Cardiac muscle cell (in vitro differentiated cells and primary cell): ENCODE measurements at places on chromosomes 3 and 15. TPM values are rescaled to one million over a fixed set of nuclear protein-coding genes. Genes with fewer than 3 reads are reported as not detected.

Gene CCR9
- total RNA-seq, result 0.21 and 0.27 TPM in 2 replicates

Gene MESP1
- 1.9 and 5.3 TPM in 2 replicates for total RNA-seq

Gene LYZL4
- 4.3 and 5.4 TPM in 2 replicates for total RNA-seq

Gene FAM107A
- total RNA-seq, result not detected in 2 replicates

Gene PLCB2
- total RNA-seq, result 16.9 and 41.2 TPM in 2 replicates

Gene RASL12
- 7.0 and 38.2 TPM in 2 replicates for total RNA-seq

Gene KCNH8
- 0.07 and 0.86 TPM in 2 replicates for total RNA-seq

Gene A4GNT
- total RNA-seq, result not detected in 2 replicates

DNA sequence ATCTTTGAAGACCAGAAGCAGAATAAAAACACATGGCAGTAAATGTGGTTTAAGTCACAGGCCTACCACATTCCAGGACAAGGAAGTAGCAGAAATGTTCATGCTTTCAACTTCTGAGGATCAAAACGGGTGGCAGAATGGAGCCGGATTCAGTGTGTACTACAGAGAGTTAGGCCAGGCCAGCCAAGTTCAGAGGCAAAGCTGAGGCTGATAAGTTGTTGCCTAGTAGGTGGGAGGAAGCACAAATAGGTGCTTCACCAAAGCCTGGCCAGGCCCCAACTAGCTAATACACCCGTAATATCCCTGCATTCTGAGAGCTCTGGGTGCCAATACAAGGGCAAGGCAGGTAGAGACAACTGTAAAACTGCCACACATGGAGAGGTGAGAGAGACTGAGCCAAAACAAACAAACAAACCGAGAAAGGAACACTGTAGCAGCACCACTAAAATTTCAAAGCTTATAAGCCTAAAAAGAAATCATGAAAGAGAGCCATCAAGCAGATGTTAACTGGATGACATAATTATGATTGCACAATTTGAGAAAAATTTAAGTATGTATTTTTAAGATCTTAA, 156.4 kb upstream of the CBLB start:
- DNase-seq, result no peak

GRCh38 chr3:15844889-15845288, 47.1 kb upstream of the ANKRD28 start:
- no peak for DNase-seq

- DNase-seq, result no peak
Measured at GRCh38 chr15:81299156-81299555, 24.8 kb downstream of the STARD5 start.

GRCh38 chr3:136261826-136262225, 11.7 kb downstream of the PCCB start:
- no peak for DNase-seq

DNA sequence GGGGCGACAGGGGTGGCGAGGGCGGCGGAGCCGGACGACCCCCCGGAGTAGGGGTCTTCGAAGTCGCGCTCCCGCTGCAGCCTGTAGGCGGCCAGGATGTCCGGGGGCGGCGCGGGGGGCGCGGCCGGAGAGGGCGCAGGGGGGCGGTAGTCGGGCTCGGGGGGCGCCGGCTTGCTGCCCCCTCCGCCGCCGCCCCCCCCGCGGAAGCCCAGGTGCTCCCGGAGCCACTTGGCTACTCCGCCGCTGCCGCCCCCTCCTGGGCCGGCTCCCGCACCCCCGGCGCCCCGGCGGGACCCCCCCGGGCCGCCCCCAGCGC, 230 bp downstream of the SHF start:
- no peak for DNase-seq

DNA sequence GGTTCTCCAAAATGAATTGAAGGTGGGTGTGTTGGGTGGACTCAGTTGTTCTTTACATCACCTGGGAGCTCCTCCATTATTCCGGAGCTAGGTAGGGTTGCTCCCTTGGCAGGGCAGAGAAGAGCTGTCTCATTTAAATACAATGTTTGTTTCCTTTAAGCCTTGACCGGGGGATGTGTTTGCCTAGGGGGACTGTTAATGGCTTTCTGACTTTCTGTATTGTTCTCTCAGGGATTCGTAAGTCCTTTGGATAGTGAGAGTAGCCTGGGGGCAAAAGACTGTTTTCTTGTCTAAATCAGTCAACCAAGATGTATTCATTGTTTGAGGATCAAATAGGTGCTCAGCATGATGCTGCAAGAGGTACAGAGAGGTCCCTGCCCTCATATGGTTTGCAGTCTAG, 71.1 kb downstream of the CDAN1 start:
- no peak for DNase-seq

DNA sequence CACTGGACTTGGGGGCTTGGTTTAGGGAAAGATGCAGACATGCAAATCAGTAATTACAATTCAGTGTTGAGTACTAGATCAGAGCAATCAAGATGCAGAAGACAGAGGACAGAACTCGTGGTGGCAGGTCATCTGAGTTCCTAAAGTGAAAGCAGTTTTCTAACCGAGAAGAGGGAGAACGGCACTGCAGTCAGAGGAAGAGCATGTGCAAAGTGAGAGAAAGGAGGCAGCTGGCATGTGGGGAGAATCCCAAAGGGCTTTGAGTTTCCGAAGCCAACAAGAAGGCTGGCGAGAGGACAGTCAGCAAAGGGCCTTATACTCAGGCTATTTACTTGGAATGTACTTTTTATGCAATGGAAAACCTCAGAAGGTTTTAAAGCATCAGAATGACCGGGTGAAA, 87.0 kb downstream of the ANP32A start:
- peak; percentile 14 for DNase-seq

- no peak for DNase-seq
Measured at GRCh38 chr15:52661909-52662308, 17.3 kb downstream of the ATOSA start.

DNA sequence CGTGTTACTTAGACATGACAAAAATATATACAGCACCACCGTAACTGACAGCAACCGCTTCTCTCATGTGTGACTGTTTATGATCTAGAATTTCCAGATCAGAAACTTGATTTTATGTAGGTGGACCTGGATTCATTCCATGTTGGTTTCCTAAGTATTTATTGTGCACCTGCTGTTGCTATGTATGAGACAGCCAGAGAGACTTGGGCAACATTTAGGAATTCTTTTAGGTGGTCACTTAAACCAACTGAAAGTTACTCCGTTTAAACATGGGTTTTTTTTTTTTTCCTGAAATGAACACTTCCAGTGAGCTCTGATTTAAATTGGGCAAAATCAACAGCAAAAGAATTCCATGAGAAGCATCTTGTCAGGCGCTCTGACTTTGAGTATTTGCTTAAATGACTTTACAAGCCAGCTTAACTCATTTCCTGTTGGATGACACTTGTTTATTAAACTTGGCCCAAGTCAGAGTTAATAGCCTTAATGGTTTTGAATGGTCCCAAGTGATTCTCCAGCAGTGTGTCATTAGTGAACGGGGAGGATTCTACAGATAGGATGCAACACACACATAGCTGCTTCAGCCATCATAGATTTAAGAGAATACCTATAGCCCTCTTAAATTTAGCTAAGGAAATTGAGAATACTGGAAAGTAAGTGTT, 31.8 kb downstream of the MITF start:
- DNase-seq, result no peak

DNA sequence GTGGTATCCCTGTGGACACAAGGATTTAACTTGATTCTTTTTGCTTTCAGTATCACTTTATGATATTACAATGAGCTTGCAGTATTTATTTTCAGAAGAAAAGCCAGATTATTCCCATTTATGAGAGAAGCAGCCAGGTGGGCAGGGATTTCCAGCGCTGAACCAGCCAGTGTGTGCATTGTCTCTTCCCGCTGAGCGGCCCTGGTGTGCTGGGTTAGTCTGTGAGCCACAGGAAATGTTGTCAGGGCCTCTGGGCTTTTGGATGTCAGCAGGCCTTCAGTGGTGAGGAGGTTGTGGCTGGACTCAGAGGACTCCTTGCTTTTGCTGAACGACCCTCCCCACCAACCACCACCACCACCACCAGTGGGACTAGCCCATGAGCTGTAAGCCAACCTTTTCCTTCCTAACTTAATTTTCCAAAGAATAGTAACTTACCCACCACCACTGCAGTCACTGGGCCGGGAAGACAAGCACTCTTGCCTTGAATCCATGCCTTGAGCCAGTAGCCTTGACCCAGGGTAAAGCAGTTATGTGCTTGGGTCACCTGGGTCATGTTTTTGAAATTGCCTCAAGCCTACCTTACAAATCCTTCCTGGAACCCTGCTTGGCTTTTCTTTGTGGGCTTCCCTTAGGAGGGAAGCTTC, 33.1 kb downstream of the FLNB start:
- peak; percentile 43 for DNase-seq

DNA sequence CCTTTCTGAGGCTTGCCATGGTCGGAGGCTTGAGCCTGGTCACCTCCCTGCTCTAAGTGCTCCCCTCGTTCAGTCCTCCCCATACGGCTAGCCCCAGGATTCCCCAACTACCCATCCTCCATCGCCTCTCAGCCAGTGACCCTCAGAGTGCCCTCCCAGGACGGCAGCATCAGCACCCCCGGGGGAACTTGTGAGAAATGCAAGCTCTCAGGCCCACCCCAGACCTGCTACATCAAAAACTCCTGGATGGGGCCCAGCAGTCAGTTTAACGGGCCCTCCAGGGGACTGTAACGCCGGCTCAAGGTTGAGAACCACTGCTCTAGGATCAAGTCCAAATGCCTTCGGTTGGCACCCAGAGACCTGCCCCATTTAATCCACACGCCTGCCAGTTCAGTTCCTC, 6.9 kb downstream of the ADAMTS17 start:
- DNase-seq, result no peak

- no peak for DNase-seq
Measured at GRCh38 chr15:71809346-71809745, 1.0 kb upstream of the NR2E3 start.

- DNase-seq, result peak; percentile 59
Measured at GRCh38 chr3:179840985-179841384, 188.1 kb downstream of the USP13 start.

DNA sequence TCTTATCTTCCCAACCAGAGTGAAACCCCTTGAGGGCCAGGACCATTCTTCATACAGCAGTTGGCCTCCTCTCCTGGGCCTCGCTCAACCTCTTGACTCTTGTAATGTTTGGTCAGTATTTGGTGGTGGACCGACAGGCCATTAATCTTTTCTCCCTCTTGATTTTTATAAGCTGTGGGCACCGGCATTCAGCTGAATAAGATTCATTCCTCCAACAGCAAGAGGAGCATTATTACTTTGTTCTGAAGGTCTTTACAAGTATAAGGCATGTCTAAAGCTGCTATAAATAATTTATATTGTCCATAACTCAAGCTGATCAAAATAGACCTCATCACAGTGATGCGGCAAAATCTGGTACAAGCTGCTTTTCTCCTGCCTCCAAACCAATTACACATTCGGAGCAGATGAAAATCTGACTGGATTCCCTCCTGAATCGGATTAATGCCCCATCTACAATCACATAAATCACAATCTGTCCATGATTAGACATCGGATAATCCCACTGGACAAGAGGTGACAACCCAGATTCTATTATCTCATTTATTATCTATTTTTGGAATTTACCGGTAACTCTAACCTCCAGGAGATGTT, 8.4 kb upstream of the ISL2 start:
- DNase-seq, result no peak

DNA sequence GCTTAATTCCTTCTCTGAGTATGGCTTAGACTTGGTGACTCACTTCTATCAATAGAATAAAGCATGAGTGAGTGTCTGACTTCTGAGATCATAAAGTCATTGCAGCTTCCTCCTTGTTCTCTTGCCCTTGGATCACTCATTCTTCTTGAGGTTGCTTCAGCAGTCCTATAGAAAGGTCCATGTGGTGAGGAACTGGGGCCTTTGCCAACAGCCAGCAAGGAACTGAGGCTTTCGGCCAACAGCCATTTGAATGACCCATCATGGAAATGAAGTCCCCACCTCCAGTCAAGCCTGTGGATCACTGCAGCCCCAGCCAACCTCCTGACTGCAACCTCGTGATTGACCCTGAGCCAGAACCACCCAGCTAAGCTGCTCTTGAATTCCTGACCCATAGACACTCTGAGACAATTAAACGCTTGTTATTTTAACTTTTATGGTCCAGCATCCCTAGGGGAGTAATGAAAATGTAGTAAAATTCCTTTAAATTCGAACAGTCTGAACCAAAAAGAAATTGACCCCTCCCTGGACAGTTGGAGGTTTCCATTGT, 84.5 kb downstream of the WDR76 start:
- DNase-seq, result peak; percentile 93

DNA sequence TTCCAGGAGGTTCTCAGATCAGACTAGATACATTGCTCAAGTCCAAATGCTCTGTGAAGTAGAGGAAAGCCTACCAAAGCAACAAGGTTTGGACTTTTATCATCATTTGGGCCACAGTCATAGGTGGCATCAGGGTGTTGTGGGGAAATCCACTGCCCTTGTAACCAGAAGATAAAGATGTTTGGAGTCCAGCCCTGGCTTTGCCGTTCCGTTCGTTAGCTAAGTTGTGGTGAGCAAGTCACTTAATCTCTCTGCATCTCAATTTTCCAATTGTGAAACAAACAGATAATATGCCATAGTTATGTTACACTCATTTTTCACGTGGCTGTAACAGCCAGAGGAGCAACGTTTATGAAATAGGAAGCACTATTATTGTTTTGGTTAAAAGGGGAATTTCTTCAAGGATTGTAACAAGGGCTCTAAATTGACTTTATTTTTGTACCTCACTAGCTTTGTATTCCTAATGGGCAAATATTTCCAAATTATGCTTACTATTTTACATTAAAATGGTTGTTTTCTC, 125.6 kb downstream of the CD47 start:
- DNase-seq, result peak; percentile 72

DNA sequence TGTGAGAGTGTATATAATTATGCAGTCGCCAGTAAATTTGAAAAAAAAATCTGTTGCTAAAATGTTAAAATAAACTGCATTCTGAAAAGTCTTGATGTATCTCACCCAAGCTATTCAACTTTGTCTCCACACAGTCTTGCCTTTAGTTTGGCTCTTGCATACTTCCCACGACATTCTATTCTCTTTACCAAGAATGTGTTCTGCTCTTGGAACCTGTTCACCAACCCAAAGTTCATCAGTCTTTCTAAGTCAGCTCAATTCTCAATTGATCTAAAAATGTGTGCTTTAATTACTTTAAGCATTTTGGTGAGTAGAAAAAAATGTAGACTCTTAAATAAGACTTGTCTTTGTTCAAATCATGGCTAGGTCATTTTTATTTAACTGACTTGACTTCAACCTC, 657.7 kb upstream of the TBL1XR1 start:
- no peak for DNase-seq

DNA sequence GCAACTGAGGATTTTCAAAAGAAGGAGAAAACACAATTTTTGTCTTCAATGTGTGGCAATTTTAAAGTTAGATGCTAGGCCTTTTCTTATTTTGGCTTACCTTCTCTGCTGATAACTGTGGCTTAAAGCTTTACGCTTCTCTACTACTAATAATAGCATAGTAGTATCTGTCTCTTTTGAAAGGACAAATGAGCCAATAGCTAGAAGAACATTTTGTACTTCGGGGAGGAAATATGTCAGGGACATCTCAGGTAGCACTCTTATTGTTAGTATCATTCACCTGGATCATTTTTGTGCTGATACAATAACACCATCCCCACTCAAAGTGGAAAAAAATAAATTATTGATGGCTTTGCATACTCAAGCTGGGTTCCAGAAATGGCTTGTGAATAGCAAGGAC, 586.1 kb upstream of the TBL1XR1 start:
- no peak for DNase-seq

DNA sequence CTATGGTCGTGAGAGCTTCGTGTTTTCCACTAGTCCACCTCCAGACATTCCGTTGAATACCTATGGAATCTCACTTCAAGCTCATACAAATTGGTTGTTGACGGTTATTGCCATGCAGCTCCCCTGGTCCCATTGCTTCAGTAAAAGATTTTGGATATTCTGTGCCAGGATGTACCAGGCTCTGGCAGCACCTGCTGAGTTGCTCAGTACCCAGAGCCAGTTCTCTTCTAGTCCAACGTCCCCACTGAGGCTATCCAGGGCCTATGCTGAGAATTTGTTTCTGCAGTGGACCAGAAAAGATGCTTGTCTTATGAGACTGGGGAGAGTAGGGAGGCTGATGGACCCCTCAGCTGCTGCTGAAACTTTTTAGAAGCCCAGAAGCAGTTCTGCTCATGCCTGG, 278.9 kb downstream of the FEZF2 start:
- no peak for DNase-seq
